SIG-M5 (cell line): ENCODE measurements at places on chromosomes 16 and 17.

- no peak for DNase-seq
Observed at GRCh38 chr17:67390006-67390645, 13.0 kb downstream of the PITPNC1 start.

DNA sequence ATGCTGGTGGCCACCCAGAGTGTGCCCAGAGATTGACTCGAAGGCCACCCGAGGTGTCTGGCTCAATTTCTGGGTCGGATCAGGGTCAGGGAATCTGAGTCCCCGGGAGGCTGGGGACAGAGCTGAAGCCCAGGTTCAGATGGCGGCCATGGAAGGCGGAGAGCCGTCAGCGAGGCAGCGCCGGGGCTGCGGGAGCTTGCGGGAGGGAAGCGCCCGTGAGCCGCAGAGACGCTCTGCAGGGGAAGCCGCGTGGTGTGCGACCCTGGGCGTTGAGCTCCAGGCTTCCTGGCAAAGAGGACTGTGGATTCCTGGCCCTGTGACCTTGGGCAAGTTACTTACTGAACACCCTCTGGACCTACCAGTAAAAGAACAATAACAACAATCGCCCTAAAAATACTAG is 518 bp upstream of the SPATA22 start:
- no peak for DNase-seq

GRCh38 chr16:4403133-4403949 is 13.1 kb downstream of the CORO7 start:
- DNase-seq = no peak

DNA sequence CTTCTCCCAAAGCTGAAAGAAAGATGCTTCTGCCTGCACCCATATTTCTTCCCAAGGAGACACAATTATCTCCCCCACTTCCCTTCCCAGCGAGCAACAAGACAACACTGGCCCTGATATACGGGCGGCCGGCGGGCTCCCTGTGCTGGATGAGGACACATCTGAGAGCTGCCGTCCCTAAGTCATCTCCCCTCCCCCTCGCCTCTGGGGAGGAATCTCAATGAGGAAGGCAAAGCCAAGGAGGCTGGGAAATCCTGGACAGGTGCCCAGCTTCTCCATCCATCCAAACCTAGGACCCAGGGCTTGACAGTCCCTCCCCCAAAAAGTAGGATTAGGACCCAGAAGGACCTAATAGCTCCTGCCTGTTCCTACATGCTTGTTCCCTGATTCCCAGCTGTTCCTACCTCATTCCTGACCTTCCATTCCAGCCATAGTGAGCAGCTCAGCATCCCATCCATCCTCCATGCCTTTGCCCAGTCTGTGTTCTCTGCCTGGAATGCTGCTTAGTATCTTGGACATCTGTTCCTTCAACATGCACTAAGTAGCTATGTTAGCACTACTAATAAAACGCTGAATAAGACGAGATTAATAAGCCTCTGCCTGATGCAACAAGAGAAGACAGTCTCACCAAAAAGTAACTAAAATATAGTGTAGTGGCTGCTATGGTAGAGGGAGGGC is 167.9 kb downstream of the CCT6B start:
- DNase-seq = no peak
